ENCODE measurements at places on chromosomes 16 and 17.
A peak's percentile ranks its signal among the peaks of the same experiment; 100 is the strongest.

GRCh38 chr16:57648125-57648524, 19.7 kb downstream of the ADGRG1 start:
- no peak for DNase-seq

DNA sequence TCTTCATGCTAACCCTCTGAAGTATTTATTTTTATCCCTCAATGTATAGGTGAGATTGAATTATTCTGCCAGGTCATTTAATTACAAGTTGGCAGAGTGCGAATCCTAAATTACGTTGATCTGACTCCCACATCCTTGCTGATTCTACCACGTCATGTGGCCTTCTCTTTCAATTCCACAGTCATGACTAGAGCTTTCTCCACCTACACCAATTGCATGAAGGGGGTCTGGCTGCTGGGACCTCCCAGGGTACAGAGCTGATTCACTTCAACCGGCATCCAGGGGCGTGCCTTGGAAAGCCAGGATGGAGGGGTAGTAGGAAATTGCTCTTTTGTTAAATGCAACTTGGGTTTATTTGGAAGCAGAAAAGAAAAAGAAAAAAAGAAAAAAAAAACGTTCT, 41.1 kb upstream of the CDH13 start:
- DNase-seq = no peak

DNA sequence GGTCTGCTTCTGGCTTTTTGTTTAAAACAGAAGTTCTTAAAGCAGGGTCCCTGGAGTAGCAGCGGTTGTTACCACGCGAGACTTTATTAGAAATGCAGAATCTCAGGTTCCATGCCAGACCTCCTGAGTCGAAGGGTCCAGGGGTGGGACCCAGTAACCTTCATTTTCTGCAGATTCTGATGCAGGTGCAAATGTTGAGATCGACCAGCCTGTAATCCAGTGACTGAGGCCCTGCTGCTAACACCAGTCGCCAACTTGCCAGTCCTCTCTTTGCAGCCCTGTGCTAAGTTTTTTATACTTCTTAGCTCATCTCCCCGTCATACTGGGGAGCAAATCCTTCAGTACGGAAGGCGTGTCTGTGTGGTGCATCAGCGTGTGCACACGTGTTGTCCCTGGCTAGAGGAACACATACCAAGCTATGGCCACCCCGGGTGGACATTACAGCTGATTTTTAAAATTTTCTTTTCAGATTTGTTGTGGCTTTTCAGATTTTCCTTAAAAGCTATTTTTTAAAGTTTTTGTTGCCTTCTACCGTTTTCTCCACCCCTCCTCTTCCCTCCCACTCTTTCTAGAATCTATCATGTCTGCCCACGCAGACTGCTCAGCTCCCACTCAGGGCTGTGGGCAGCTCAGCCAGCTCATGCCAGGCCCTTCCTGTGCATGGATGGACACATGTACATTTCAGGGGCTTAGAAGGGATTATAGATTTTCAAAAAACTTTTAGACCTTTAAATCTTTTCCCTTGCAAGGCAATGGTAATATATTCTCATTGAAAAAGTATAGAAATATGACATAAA, 57.7 kb downstream of the MEAK7 start:
- no peak for DNase-seq

DNA sequence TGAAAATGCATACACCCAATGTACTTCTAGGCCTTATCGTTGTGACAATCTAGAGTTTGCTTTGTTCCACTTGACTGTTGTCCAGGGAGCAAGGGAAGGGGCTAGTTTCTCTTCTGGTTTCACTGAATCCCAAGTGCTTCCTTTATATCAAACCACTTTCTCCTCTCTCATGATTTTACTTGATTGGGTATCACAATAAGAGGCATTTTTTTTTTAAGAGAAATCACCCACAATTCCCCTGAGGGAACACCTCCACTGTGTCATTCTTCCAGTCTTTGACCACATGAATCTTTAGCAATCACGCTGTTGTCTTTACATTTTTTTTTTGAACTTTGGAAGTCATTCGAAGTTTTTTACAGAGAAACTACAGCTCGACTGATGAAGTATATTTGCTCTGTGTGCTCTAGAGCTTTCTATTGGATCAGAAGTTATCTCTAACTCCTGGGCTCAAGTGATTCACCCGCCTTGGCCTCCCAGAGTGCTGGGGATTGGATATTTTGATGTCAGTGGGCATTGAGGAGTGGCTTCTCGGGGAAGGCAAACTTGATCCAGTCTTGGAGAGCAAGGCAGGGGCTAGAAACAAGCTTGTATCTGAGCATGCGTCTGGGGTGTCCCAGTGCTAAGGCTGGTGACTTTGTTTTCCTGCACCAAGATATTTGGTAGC, 3.0 kb downstream of the CDH1 start:
- DNase-seq = no peak

DNA sequence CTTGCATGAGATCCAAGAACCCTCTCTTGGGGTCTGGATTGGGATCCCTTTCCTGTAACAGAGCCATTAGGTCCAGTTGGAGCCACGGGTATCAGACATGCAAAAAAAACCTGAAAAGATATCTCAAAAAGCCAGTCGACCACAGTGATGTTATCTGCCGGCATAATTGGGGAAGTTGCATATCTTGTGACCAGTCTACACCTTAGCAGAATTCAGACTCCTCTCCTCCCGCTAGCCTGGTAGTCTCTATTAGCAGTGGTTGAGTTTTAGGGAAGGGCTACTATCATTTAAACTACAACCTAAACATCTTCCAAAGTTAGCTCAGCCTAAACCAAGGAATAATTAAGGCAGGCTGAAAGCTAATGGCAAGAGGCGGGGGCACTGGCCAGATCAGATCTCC, 16.2 kb upstream of the PSMD7 start:
- DNase-seq = no peak

DNA sequence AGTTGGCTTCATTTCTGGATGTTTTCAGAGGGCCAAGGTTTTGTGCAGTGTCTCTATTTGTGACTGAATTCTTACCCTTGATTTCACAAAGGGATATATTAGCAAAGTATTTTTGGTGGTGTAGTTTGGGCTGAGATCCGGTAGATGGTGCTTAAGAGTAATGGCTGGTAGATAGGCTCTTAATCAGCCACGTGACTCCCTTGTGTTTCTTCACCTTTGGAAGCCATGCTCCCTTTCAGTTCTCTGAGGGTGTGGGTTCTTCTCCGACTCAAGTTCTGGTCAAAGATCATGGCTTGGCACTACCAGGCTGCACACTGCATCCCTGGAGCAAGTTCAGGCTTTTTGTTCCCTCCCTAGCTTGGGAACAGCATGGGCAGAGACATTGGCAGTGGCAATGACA, 887.3 kb downstream of the CDH8 start:
- no peak for DNase-seq

DNA sequence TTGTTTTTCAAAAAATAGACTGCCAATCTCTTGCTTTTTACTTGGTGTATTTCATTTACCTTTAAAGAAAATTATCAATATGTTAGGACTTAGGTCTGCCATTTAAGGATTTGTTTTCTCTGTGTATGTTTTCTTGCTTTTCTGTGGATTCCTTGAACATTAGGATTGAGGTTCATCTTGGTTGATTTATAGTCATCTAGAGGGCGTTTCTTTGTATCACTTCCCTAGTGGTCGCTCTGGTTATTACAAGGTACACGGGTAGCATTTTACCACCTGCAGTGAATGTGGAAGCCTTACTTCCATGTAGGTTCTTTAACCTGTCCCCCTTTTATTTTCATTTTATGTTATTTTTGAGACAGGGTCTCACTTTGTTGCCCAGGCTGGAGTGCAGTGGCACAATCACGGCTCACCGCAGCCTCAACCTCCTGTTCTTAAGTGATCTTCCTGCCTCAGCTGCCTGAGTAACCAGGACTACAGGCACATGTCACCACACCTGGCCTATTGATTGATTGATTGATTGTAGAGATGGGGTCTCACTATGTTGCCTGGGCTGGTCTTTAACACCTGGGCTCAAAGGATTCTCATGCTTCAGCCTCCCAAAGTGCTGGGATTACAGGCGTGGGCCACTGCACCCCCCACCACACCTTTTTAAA, 35.2 kb upstream of the CBX4 start:
- DNase-seq = peak; percentile 24

- no peak for DNase-seq
Measured at GRCh38 chr16:85789773-85790172, 9.6 kb downstream of the EMC8 start.

DNA sequence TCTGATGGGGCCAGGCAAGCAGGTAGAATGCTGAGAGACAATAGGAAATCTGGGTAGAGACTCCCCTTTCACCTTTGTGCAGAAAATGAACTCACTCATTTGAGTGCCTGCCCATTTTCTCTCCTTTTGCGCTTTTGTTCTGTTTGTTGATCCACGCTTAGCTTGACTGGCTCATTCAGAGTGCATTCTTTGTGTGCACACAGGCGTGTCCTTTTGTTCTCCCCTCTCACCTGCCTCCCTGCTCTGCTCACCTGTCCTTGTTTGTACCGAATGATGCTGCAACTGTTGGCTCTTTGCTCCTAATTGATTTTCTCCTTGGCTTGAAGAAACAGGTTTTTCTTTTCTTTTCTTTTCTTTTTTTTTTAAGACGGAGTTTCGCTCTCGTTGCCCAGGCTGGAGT, 15.8 kb downstream of the PGS1 start:
- peak; percentile 99 for DNase-seq

GRCh38 chr17:19646788-19647696, 1.5 kb upstream of the ALDH3A2 start:
- peak; percentile 44 for DNase-seq

DNA sequence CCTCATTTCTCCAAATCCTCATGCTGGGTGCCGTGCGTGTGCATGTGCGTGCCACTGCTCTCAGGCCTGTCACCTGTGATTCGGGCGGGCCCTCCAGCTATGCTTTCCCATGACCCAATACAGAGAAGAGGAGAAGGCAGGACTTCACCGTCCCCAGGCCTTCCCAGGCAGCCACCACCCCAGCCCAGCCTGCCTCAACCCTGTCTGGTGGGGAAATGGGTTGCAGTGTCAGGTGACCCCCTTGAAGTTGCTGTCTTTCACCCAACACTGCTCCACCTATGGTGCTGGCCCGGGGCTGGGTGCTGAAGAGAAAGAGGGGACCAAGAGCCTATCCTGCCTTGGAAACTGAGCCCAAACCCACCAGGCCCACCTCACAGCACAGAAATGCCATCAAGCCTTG, 94.7 kb downstream of the GOSR1 start:
- no peak for DNase-seq

DNA sequence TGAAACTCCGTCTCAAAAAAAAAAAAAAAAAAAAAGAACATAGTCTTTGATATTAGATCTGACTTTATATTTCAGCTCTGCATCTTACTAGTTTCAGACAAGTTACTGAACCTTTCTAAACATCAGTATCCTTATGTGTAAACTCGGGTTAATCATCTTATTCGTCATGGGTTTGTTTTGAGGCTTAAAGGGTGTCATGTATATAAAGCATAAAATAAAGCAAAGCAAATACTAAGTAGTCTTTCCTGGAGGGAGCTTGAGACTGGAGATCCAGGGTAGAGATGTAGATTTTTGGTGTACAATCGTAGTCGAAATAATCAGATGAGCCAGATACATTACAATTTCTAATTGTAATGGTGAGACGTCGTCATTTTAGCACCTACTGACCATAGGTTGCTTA, 7.8 kb downstream of the BCAS3 start:
- no peak for DNase-seq

- DNase-seq = no peak
Measured at GRCh38 chr16:49377196-49377755, 3.7 kb downstream of the C16orf78 start.

DNA sequence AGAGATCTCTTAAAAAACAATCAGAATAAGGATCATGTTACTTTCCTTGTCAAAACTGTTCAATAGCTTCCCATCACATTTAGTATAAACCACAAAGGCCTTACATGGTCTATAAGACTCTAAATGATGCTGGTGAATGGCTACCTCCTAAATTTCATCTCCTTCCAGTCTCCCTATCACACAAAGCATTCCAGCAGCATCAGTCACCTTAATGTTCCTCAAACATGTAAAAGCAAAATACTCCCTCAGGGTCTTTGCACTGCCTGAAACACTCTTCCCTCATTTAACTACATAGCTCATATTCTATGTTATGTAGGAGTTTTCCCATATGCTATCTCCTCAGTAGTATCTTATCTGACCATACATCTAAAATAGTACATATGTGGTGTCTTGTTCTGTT, 53.5 kb upstream of the INTS2 start:
- no peak for DNase-seq

DNA sequence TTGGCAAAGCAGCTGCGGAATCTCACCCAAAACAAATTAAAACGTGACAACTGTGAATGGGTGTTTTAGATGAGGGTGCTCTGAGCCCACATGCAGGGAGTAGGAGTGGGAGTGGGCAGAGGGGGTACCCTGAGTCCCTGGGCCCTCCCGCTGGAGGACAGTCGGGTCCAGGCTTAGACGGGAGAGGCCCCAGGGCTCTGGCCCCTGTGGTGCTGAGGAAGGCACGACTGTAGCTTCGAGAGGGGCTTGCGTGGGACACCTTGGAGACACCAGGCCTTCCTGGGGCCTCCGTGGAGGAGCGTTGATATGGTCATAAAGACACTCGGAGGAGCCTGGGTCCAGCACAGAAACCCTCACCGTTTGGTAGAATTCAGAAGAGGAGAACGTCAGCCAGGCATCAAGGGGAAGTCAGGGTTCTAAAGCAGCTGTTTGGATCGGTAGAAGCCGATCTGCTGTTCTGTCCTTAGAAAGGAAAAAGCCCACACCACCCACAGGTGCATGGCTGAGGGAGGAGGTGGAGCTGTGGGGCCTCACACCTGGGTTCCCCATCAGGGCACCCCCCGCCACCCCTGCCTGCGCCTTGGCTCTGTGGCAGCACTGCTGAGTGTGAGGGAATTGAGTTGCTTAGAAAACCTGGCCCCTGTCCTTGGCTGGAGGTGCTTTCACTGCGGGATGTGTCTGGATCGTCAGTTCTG, 18.4 kb downstream of the DBNDD1 start:
- no peak for DNase-seq

GRCh38 chr16:55349867-55350266, 25.9 kb downstream of the IRX6 start:
- no peak for DNase-seq

- no peak for DNase-seq
Measured at GRCh38 chr17:4007346-4008081, 43.3 kb upstream of the ATP2A3 start.

- no peak for DNase-seq
Measured at GRCh38 chr17:74231928-74232907, 18.8 kb downstream of the TTYH2 start.

DNA sequence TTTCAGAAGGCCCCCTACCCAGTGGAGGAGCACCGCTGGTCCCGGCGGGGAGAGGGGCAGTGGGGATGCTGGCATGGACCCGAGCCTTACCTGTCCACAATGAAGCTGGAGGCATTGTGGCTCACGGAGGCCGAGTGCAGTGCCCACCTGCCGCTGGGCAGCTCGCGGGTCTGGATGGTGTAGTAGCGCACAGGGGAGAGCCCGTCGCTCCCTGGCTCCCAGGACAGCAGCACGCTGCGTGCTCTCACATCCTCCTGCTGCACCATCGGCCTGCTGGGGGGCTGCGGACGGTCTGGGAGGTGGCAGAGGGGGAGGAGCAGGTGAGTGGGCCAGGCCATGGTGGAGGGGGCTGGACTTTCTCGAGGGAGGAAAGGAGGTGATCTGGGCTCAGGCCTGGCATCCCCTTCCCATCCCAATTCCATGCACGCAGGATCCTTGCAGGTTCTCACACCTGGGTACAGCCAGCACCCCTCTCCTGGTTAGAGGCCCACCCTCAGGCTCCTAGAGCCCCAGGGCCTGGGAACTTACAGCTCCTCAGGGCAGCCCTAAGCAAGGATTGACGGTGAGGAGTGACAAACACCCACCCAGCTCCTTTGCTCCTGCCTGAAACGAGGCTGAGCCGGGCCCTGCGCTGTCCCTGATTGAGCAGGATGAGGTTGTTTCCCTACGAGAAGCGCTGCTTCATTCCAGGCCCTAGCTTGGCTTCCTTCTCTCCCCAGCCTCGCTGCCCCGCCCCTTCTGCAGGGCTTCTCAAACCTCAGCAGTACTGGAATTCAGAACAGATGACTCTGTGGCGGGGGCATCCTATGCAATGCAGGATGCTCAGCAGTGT, 76.2 kb upstream of the CDC42EP4 start:
- no peak for DNase-seq

All from DMS153 (cell line).